ENCODE measurements at places on chromosomes 7 and 10. TPM values are rescaled to one million over a fixed set of nuclear protein-coding genes. Genes with fewer than 3 reads are reported as not detected.

GRCh38 chr7:77667459-77668086 lies 28.7 kb upstream of the RSBN1L start:
- peak; percentile 5 for DNase-seq

GRCh38 chr10:56116684-56117083 lies 244.4 kb downstream of the ZWINT start:
- DNase-seq: no peak

GRCh38 chr10:43042503-43043341 lies 34.1 kb upstream of the RET start:
- no peak for DNase-seq

Gene GHRHR
- total RNA-seq: not detected

DNA sequence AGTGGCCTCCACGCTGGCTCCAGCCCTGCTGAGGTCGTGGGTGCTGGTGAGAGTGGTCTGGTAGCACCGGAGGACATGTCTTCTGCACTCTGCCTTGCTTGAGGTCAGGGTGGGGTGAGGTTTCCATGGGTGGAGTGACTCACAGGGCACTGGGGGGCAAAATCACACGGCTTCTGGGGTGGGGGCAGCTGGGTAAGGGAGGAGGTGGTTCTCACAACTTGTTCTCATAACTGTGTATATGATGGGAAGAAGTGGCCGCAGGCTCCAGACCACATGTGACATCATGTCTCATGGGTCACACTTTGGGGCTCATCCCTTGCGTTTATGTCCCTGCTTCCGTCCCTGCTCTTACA lies 884 bp upstream of the PRF1 start:
- no peak for DNase-seq

Gene HNRNPA2B1
- 364 TPM for total RNA-seq

Gene XPNPEP1
- 81.3 TPM for total RNA-seq

DNA sequence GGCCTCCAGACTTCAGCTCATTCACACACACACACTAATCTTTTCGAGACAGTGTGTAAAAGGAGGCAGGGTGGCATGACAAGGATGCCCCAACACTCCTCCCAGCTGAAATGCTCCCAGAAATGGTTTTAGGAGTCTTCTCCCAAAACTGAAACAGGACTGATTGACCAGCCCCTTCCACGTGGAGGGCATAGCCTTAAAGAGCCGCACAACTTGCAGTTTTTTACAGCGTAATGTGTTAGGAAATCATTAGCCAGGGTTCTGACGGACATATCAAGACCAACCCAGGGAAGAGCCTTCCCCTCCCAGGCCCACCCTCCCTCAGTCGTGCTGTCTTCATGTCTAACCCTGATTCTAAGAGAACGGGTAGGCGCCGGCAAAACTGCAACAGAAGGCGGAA lies 224.6 kb downstream of the TNS3 start:
- DNase-seq: no peak

Gene GSTO2
- 0.13 TPM for total RNA-seq

DNA sequence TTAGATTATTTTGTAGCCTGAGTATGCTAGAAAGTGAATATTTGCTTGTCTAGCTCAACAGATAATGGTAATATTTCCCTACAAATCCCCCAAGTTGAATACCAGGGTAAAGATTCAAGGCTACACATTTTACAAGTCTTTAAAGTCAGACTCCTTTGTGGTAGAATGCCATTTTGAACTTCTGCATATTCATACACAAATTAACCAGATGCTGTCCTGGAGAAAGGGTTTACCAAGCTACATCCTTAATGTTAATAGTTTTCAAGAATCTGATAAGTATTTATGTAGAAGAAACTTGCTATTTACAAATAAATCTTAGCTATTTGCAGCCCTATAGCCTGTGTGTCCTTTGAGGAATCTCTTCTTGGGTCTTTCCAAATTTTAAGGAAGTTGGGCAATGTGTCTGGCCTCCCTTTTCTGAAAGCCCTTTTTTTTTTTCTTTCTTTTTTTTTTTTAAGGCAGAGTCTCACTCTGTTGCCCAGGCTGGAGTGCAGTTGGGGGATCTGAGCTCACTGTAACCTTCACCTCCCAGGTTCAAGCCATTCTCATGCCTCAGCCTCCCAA lies 82.6 kb downstream of the CPEB3 start:
- no peak for DNase-seq

DNA sequence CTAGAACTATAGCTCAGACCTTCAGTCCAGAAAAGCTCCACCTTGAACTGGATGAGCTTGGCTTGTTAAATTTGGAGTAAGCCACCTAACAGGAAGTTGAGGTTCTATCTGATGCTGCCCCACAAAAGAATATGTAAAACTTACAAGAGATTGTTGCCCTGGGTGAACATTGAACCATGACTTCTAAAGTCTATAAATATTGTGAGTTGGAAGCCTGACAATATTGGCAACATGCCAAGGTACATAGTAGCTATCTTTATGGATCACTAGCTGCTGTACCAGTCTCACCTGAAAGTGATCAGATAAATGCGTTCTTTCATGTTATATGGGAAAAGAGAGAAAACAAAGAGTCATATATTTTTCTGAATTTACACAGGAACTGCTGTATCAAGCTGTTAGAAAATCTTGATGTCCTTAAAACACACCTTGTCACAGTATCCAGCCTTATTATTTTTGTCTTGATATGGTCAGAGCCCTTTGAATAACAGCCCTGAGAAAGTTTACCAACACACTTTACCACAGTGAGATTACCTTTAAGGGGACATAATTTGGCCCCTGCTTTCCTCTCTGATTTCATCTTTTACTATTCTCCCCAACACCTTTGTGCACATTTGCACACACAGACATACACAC lies 92.0 kb downstream of the LSMEM1 start:
- DNase-seq: no peak

Gene SPAM1
- total RNA-seq: not detected

DNA sequence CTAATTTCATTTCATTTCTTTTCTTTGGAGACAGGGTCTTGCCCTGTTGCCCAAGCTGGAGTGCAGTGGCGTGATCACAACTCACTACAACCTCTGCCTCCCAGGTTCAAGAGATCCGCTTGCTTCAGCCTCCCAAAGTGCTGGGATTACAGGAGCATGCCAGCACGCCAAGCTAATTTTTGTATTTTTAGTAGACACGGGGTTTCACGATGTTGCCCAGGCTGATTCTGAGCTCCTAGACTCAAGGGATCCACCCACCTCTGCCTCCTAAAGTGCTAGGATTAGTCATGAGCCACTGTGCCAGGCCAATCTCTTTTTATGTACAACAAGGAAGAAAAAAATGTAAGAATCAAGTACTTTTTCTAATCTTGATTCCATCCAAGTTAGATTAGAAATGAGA lies 10.7 kb upstream of the KMT2E start:
- peak; percentile 42 for DNase-seq

- DNase-seq: no peak
These were observed 642.6 kb downstream of the AUTS2 start for GRCh38 chr7:70240873-70241272.

DNA sequence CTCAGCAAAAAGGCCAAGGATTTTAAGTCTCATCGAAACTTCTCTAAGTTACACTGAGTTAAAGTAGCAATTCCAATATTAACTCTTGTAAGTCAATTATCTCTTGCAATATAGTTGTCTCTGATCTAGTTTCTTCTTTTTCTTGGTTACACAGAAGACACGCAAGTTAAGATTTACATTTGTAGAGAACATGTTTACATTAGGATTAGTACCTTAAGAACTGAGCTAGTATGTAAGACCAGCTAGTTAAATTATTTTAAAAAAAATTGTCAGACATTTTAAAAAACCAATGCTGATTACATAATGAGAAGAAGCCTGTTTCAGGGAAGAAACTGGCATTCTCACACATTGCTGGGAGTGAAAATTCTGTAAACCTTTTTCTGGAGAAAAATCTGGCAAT lies 31.4 kb downstream of the FRA10AC1 start:
- no peak for DNase-seq

- no peak for DNase-seq
These were observed 201.1 kb upstream of the HDAC9 start for GRCh38 chr7:18294411-18294810.

GRCh38 chr10:101453791-101454718 lies 100.1 kb downstream of the BTRC start:
- no peak for DNase-seq

- DNase-seq: no peak
These were observed 64.4 kb downstream of the PIP4K2A start for GRCh38 chr10:22649994-22650393.

GRCh38 chr10:64952042-64952441 lies 1430.8 kb downstream of the REEP3 start:
- DNase-seq: no peak

DNA sequence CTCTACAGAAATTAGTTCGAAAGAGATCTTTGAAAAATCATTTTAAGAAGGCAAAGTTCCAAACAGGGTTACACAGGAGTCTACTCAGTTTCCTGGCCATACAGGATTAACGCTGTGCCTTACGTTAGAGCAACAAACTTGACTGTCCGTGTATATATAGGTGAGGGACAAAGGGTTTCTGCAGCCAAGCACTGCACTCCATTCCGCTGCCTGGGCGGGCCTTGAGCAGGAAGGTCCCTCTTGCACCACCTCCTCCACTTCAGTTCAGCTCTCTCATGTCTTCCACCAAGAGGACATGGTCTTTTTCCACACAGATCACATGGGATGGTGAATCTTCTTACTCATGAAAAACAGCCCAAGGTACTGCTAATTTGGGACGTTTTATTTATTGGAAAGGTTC lies 43.2 kb downstream of the MCMBP start:
- no peak for DNase-seq

Gene FEZF1
- not detected for total RNA-seq

GRCh38 chr10:118370499-118370898 lies 28.4 kb upstream of the FAM204A start:
- no peak for DNase-seq

Gene PSTK
- total RNA-seq: 11.2 TPM

DNA sequence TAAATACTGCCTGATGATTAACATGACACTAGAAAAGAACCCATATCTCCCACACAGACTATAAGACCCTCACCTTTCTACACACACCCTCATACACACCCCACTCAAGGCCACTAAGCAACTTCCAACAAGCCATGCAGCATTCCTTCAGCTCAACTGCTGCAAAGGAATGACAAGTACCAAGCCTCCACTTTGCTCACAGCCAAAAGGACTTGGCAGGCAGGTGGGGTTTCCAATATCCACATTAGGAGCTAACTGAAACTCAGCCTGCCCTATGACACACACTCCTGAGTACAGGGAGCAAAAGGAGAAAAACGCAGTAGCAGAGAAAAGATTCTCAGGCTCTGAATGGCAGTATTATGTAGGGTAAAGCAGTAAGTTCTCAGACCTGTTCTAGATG lies 13.4 kb downstream of the USP54 start:
- no peak for DNase-seq

Gene TAS2R40
- total RNA-seq: not detected

DNA sequence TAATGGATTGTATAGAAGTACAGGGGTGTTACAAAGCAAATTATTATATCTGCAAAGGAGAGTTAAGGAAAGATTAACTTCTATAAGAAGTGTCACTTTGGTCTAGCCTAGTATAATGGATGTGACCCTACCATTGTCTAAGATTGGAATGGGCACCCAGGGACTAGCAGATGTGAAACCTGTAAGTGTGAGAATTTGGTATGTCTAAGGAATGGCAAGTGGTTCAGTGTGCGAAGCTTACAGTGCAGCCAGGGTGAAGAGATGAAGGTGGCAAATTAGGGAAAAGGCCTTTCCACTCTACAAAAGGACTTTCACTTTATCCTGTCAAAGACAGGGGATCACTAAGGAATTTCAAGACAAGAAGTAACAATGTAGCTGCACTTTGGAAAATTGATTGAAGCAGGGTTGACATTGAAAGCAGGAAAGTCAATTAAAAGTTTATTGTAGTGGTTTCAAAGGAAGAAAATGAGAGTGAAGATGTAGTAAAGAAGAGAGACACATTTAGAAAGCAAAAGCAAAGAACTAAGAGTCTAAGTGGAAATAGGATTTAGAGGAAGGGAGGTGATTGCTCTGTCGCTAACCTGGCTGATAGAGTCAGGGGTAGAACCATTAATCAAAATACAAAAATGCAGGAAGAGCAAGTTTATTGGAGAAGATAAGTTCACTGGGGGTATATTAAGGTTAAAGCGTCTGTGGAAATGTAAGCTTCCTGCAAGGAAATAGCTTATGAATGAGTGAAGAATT lies 47.4 kb downstream of the KCND2 start:
- no peak for DNase-seq

GRCh38 chr10:19048891-19049290 lies 290 bp downstream of the MALRD1 start:
- no peak for DNase-seq

Gene TRIM50
- not detected for total RNA-seq

Gene ASB13
- 4.2 TPM for total RNA-seq

GRCh38 chr7:128915271-128915819 lies 4.8 kb upstream of the KCP start:
- no peak for DNase-seq

Gene DENND2A
- total RNA-seq: 30.0 TPM

DNA sequence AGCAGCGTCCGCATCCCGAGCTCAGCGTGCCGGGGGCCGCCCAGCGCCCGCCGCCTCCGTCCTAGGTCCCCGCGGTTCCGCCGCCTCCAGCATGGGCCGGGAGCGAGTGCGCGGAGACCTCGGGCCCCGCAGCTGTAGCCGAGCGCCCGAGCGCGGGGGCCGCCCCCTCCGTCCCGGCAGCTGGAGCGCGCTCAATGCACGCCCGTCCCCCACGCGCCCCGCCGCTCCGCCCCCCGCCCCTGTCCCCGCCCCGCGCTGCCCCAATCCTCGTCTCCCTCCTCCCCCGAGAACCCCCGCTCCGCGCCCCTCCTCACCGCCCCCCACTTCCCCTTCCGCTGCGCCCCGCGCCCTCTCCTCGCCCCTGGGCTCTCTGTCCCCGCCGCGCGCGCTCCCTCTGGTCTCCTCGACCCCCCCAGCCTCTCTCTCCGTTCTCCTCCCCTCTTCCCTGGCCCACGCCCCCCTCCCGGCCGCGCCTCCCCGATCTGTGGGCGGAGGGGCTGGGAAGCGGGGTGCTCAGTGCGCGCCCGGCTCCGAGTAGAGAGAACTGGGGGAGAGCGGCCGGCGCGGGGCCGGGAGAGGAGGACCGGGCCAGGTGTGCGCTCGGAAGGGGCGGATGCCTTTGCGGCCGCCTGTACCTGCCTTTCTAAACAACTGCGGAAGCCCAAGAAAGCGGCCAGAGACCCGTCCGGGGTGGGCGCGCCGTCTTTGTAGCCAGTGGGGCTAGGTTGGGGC lies at the start of gene VIPR2:
VIPR2 (minus strand) TSS at position 110 of the 732 bp plus-strand sequence; CDS start at position 14, 96 bp downstream.
- DNase-seq: no peak

Gene UNCX
- not detected for total RNA-seq

All from SJSA1 (cell line).